ENCODE measurements at places on chromosomes 2 and 18. TPM values are rescaled to one million over a fixed set of nuclear protein-coding genes. Genes with fewer than 3 reads are reported as not detected.

The LRRC30 gene
- not detected for total RNA-seq

The NIFK gene
- 38.5 TPM for total RNA-seq

The IFIH1 gene
- total RNA-seq: 4.8 TPM

The DNAH7 gene
- total RNA-seq: 0.28 TPM

The DCDC2C gene
- not detected for total RNA-seq

The KIAA1328 gene
- total RNA-seq: 3.1 TPM

The TANK gene
- total RNA-seq: 61.8 TPM

The RASGRP3 gene
- total RNA-seq: 0.71 TPM

The ADCYAP1 gene
- not detected for total RNA-seq

The FOXD4L1 gene
- 0.09 TPM for total RNA-seq

The OTOF gene
- 0.14 TPM for total RNA-seq

The UBXN2A gene
- total RNA-seq: 13.4 TPM

The RNF144A gene
- 2.8 TPM for total RNA-seq

Data from smooth muscle cell of bladder (primary cell).